ENCODE measurements at places on chromosomes 7 and 10.

- no peak for DNase-seq
Measured at GRCh38 chr10:90982406-90983008, 61.6 kb upstream of the ANKRD1 start.

DNA sequence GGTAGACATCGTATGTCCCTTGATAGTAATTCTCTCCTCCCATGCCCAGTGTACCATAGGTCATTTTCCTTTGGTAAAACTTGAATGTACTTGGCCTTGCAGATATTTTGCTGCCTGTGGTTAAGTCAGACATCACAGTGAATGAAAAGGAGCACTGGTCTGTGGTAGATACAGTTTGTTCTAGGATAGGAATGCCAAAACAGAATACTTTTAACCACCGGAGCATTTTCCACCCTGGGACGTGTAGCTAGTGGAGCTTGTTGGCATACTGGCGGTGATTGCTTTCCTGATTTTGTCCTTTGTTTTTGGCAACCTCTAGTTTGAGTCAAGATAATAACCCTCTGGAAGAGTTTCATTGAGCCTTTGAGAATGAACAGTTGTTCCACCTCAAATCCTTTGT lies 92.0 kb upstream of the BMPER start:
- DNase-seq: no peak

DNA sequence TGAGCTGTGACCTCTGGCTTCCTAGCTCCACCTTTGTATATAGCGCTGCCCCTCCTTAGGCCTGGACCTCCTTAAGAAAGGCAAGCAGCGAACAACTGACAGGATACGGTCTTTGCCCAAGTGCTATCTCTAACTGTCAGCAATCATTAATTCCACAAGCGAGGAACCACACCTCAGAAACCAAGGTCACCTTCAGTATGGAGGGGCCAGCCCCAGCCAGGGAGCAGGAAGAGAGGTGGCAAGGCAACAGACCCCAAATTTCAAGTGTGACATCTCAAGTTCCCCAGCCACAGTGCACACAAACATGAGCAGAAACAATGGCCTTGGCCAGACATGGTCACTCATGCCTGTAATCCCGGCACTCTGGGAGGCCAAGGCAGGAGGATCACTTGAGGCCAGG lies 4.8 kb upstream of the AOC1 start:
- DNase-seq: no peak

GRCh38 chr7:29588212-29588611 lies 24.6 kb downstream of the PRR15 start:
- no peak for DNase-seq

DNA sequence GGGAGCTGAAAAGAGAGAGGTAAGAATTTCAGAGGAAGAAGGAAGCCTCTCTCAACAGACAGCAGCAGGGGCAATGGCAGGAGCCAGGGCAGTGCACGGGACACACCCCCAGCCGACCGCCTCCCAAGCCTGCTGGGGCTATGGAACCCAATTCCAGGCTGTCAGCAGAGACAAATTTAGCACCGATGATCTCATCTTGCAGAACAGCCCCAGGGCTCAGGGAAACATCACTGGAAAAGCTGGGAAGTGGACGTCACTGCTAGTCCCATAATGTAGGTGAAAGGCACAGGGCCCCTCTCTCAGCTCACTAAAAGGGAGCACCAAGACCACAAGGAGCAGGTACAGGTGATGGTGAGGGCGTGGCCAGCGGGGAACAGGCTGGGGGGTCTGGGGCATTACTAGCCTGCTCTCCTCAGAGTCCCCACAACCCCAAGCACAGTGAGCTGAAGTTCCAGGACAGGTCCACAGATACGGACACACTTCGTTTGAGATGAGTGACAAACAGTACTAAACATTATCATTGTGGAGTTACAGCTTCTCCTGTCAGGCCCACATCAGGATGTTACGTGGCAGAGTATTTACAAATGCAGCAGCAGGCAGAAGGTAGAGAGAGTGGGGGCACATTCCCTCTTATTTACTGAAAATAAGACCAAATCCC lies 103.7 kb downstream of the PLXNA4 start:
- DNase-seq: no peak

GRCh38 chr7:135666156-135666555 lies 3.8 kb downstream of the STMP1 start:
- no peak for DNase-seq
